ENCODE measurements at places on chromosomes 1 and 21. TPM values are rescaled to one million over a fixed set of nuclear protein-coding genes. Genes with fewer than 3 reads are reported as not detected.

C1QB gene
- 16.8 TPM for total RNA-seq

ASAP3 gene
- total RNA-seq, result 43.1 TPM

TLCD4 gene
- 25.2 TPM for total RNA-seq

NR1I3 gene
- total RNA-seq, result 0.31 TPM

DNA sequence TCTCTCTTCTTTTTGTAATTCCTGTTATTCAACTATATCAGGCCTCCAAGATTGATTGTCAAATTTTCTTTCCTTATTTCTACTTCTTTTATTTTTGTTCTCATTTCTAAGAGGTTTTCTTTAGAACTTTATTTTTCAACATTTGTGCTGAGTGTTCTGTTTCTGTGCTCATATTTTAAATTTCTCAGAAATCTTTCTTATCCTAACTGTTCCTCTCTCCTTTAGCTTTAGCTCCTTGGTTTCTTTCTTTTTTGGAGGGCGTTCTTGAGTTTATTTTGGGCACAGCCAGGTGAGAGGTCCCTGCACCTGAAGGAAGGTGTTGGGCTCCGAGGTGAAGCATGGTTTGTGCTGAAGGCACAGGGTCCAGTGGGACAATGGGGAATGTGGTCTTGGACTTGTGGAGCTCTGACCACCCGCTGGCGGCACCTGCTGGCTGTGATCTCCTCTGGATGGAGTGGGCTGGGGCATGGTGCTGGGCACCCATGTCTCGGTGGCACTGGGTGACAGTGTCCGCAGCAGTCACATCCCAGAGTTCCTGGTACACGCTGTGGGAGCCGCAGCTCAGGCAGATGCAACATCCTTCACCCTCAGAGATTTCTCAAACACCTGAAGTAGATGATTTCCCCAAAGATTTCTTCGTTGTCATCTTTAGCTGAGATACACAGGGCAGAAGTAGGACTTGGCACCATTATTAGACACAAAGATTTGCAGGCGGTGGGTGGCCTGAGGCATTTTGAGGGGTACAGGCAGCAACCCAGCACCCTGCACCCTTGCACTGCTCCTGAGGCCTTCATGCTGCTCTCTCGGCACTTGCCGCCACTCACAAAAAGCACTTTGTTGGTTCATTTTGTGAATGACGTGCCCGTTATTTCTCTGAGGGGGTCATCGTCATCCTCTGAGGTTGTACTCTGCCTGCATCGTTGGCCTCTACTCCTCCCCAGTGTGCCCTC, 38.2 kb upstream of the DIP2A start:
- no peak overlapping the region for H3K4me3 ChIP-seq
- H3K4me1 ChIP-seq, result no peaks in the 10 kb centered on the region
- no peaks in the 10 kb centered on the region for H3K36me3 ChIP-seq
- DNase-seq, result no peak
- H3K27ac ChIP-seq, result no peak overlapping the region
- H3K27me3 ChIP-seq, result no peaks in the 10 kb centered on the region

DNA sequence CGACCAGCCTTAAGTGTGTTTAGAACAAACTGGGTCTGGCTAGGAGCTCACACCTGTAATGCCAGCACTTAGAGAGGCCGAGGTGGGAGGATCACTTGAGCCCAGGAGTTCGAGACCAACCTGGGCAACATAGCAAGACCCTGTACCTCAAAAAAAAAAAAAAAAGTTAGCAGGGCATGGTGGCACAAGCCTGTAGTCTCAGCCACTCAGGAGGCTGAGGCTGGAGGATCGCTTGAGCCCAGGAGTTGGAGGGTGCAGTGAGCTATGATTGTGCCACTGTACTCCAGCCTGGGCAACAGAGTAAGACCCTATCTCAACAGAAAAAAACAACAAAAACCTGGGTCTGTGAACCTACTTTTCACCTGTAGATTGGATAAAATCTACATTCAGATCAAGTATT, 54.6 kb downstream of the PIK3CD start:
- DNase-seq, result no peak
- no peak overlapping the region for H3K27ac ChIP-seq
- H3K4me1 ChIP-seq, result no peaks in the 10 kb centered on the region
- H3K36me3 ChIP-seq, result no peaks in the 10 kb centered on the region
- no peaks in the 10 kb centered on the region for H3K27me3 ChIP-seq

GRCh38 chr1:40003156-40004093, 37.1 kb upstream of the CAP1 start:
- no peaks in the 10 kb centered on the region for H3K36me3 ChIP-seq
- no peak overlapping the region for H3K4me3 ChIP-seq
- H3K4me1 ChIP-seq, result no peaks in the 10 kb centered on the region
- no peaks in the 10 kb centered on the region for H3K27me3 ChIP-seq

DNA sequence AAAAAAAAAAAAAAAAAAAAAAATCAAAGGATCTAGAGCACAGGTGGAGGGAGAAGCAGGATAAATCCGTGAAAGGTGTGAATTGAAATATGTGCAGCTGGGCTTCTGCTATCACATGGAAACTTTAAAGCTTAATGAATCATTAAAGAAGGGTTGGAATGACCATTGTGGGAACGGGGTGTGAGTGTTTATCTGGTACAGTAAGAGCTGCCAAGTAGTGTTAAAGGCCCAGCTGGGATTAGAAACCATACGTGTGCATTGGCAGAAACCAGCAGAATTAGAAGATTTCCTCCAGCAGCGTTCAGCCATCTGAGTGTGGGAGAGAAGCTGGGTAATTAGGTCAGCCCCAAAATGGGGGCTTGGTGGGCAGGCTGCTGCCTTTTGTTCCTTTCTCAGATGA, 13.5 kb downstream of the FALEC start:
- no peak overlapping the region for H3K4me3 ChIP-seq
- H3K4me1 ChIP-seq, result peaks cover 13% of the 10 kb centered on the region
- H3K36me3 ChIP-seq, result no peaks in the 10 kb centered on the region

DNA sequence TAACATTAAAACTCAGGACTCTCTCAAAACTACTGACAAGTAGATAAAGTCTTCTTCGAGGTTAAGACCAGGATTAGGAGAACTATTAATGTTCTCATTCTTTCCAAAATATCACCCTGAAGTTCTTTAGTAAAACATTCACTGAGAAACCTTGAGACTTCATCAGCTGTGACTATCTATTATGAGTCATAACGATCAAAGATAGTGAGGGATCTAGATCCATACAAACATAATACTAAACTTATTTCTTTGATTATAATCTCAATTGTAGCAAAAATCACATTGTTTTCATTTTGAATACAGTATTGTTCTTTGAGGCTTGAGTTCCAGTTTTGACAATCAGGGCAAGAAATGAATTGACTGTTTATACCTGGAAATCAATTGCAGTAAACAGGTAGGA, 11.1 kb downstream of the PYHIN1 start:
- no peak for DNase-seq
- H3K36me3 ChIP-seq, result no peaks in the 10 kb centered on the region
- no peaks in the 10 kb centered on the region for H3K27me3 ChIP-seq
- no peak overlapping the region for H3K27ac ChIP-seq

DNA sequence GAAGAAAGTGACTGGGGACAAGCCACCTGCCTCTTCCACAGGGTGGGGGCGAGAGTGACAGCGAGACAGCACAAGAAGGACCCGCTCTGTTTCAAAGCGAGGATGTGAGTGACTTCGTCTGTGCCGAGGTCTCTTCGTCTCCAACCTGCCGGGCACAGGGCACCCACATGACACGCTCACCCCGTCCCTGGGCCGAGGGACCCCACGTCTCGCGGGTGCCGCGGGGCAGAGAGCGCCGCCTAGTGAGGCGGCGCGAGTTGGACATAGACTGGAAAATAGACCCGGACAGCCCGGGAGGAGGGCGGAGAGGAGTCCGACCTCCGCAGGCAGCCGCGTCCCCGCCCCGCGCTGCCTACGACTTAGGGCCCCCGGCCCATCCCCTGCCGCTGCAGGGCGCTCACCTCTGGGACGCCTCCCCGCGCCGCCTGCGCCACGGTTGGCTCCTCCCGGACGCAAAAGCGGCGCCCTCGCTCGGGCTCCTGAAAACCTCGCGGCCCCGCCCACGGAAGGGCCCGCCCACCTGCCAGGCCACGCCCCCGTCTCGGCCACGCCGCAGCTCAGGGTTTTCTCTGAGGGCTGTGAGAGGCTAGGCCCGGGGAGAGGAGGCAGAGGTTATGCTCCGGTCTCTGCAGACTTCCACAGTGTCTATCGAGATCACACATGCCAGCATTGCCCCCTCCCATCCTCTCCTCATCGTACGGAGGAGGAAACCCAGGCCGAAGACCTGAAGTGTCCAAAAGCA, at the start of gene TLR5:
Gene TLR5, minus strand, starts transcription at position 454 of the 742 bp plus-strand sequence. CDS start 30,217 bp downstream, outside the sequence.
- peak within 1 kb of the TSS; percentile 64 for H3K27ac ChIP-seq
- DNase-seq, result peak; percentile 93
- no peaks in the 10 kb centered on the region for H3K36me3 ChIP-seq
- H3K27me3 ChIP-seq, result no peaks in the 10 kb centered on the region

DNA sequence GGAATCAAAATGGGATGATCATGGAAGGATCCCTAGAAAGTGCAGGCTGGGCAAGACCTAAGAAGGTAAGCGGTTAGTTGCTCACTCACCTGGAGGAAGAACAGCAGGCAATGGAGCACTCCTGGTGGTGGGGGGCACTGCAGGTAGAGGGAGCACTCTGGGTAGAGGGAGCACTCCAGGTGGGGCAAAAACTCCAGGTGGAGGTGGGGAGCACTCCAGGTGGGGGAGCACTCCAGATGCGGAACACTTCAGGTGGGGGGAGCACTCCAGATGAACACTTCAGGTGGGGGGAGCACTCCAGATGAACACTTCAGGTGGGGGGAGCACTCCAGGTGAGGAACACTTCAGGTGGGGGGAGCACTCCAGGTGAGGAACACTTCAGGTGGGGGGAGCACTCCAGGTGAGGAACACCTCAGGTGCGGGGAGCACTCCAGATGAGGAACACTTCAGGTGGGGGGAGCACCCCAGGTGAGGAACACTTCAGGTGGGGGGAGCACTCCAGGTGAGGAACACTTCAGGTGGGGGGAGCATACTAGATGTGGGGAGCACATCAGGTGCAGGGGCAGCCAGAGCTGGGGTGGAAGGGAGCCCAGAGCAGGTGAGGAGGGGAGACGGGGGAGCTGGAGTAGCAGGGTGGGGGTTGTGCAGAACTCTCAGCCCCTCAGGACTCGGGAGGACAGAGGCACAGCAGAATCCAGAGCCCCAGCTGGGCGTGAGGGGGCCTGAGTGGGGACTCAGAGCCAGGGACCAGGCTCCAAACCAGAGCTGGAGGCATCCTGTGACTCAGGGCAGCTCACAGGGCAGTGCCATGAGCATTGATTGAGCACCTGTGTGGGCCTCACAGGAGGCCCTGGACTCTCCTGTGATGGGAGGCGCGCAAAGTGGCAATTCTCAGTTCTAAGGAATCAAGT, 37.7 kb upstream of the COL6A1 start:
- no peak overlapping the region for H3K27ac ChIP-seq
- no peak overlapping the region for H3K4me3 ChIP-seq
- no peaks in the 10 kb centered on the region for H3K27me3 ChIP-seq

GRCh38 chr1:162134646-162135045, 65.2 kb downstream of the NOS1AP start:
- no peak for DNase-seq
- no peaks in the 10 kb centered on the region for H3K4me1 ChIP-seq
- H3K27me3 ChIP-seq, result no peaks in the 10 kb centered on the region
- H3K36me3 ChIP-seq, result no peaks in the 10 kb centered on the region
- H3K4me3 ChIP-seq, result no peak overlapping the region

- H3K4me3 ChIP-seq, result no peak overlapping the region
- H3K36me3 ChIP-seq, result no peaks in the 10 kb centered on the region
- peak; percentile 69 for DNase-seq
- H3K27me3 ChIP-seq, result no peaks in the 10 kb centered on the region
- peak overlapping the region; percentile 3 for H3K27ac ChIP-seq
Observed at GRCh38 chr1:76501586-76502219, 365.6 kb upstream of the ST6GALNAC5 start.

DNA sequence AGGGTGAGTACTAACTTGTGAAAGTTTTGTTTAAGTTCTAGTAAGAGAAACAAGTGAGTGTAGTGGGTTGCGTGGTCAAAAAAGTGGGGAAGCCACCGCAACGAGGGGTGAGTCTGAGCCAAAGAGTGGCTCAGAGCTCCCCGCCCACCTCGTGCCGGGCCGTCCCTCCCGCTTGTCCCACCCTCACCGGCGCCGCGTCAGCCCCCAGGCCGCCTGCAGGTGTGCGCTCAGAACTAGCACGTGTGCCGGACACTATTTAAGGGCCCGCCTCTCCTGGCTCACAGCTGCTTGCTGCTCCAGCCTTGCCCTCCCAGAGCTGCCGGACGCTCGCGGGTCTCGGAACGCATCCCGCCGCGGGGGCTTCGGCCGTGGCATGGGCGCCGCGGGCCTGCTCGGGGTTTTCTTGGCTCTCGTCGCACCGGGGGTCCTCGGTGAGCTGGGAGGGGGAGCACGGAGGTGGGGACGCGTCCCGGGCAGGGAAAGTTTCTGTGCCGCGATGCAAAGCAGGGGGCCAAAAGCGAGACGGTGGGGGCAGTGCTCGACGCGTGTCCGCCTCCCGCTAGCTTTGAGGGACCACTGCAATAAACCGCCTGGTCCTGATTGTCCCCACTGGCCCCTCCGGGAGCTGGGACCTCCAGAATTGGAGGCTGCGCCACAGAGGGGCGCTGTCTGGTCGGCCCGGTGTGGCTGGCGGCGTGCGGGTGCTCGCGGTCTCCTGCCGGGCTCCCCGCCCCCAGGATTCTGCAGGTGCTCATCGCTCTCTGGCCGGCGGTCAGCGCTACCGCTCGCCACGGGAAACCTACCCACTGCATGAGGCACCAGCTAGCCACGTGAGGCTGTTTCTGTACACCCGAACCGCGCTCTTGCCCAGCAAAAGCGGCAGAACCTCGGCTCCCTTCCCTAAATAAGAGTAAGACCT, at the start of gene CR2:
Gene CR2, plus strand, starts transcription at position 283 of the 919 bp plus-strand sequence. Its CDS starts 91 bp downstream, at position 374.
- peak; percentile 37 for DNase-seq
- no peaks in the 10 kb centered on the region for H3K27me3 ChIP-seq
- no peaks in the 10 kb centered on the region for H3K4me1 ChIP-seq

DNA sequence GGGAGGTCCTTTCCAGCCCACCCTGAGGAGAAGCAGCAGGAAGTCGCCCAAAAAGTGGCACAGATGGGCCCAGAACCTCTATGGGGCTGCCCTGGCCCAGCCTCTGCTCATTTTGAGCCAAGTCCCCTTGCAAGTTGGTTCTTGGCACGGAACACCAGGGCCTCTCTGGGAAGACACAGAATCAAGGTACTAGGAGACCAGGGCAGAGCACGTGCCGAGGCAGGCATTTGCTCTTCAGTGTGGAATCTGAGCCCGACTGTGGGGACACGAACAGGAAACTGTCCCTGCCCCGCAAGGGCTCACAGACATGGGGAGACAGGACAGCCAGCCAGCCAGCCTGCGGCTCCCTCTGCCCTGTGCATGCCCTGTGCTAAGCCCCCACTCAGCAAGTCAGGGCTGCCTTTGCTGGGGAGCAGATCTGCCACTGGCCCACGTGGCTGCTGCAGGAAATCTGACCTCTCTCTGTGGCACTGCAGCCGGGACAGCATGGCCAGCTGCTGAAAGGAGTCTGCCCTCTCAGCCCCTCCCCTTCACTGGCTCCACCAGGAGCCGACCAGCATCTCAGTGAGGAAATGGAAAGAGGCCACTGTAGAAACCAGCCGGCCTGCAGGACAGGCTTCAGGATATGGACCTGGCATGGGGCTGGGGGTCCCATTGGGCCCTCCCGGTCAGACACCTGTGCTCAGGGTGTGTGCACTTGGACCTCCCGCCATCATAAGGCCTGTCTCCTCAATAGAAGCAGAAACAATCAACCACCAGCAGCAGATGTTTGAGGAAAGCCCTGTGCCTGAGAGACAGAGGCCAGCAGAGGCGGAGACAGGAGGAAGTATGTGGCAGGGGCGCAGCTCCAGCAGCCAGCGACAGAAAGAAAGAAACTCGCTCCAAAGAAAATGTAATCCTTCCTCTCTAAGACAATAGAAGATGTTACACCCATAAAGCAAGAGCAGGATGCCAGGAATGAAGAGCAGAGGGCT, 3.7 kb downstream of the ARHGEF16 start:
- H3K4me1 ChIP-seq, result peaks cover 52% of the 10 kb centered on the region
- no peak overlapping the region for H3K27ac ChIP-seq
- H3K27me3 ChIP-seq, result no peaks in the 10 kb centered on the region
- H3K36me3 ChIP-seq, result no peaks in the 10 kb centered on the region
- DNase-seq, result no peak
- no peak overlapping the region for H3K4me3 ChIP-seq

All from testis (tissue), 5 donors.